ENCODE measurements at places on chromosomes 6 and 20.
A peak's percentile ranks its signal among the peaks of the same experiment; 100 is the strongest.

- no peak for DNase-seq
Measured at GRCh38 chr6:151027936-151028838, 162.7 kb downstream of the MTHFD1L start.

DNA sequence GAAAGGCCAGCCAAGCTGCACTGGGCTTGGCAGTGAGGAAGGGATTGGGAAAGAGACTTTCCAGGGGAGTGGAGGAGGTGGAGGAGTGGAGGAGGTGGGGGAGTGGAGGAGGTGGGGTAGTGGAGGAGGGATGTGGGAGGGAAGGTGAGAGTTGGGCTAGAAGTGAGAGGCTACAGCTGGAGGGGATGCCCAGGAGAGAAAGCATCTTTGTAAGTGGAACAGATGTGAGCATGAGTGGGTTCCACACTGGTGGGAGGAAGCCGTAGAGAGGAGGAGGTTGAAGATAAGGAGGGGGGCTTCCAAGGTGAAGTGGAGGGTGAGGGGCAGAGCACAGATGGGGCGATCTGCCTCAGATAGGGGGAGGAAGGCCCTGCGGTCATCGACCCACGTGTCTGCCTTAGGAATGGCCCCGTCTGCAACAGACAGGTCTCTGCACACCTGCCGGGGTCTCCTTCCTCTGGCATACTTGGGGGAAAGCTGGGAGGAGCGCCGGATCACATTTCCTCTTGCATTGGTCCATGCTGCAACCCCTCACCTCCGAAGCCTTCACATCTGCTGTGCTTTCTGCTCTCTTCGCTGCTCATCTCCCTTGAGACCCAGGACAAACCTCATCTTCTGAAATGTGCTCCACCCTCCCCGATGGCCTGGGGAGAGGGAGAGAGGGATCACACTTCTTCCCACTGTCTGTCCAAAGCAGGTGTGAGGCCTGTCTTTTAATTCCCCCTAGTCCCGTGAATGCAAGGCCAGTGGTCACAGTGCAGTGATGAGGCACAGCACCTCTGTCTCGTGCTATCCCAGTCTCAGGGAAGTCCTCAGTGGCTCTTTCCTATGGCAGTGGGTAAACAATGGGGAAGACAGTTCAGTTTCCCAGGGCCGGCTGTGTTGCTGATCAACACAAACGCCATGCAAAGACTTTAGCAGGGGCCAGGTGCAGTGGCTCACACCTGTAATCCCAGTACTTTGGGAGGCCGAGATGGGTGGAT lies 48.6 kb upstream of the SNX9 start:
- DNase-seq, result no peak

- DNase-seq, result no peak
Measured at GRCh38 chr6:136037242-136037875, 185.9 kb downstream of the PDE7B start.

DNA sequence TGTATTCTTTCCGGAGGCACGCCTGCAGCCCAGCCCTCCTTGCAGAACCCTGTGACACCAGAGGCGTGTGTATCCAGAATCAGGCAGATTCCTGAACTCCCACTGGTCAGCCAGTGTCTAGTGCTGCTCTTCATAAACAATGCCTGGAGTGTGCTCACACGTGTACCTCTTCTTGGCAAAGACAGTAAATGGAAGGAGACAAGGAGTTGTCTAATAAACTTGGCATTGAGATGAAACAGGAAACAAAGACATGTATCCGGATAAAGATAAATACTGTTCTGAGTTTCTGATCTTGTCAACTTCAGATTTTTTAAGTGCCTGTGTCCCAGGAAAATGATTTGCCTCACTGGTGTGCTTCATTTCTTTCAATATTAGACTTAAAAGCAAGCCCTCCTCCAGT lies 1.7 kb downstream of the RPS6KA2 start:
- DNase-seq, result no peak

- no peak for DNase-seq
Measured at GRCh38 chr20:1803061-1803931, 91.9 kb upstream of the SIRPA start.

- peak; percentile 1 for DNase-seq
Measured at GRCh38 chr20:45592574-45593189, 13.6 kb upstream of the WFDC8 start.

- peak; percentile 65 for DNase-seq
Measured at GRCh38 chr6:10720265-10720959, 2.5 kb upstream of the TMEM14C start.

- DNase-seq, result no peak
Measured at GRCh38 chr6:67608099-67608749, 1026.9 kb upstream of the ADGRB3 start.

DNA sequence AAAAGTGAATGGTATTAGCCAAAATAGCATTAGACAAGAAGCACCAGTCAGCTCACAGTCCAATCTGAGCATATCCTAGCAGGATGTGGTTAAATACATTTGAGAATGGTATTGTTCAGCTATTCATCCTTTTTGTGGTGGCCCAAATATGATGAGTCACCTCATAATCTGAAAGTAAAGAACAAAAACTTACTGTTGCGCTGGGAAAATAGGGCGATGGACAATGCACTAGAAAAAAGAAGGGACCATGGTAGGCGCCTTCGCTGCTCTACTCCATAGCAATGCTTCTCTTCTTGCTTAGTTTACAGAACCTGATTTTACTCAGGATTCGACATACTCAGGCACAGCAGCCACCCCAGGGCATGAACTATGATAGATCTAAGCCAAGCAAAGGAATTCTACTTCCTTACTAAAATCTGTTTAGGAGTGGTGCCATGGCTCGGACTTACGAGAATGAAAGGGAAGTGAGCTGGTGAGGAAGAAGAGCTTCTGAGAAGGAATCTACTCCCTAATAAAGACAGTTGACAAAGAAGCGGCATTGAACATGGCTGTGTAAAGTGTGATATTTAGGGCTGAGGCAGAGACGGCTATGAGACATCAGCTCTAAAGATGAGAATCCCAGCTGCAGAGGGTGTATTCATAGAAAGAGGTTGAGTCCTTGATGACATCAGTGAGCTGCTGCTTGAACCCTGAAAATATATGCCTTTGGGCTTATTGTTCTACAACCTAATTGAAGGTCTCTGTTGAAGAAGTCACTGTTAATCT lies 16.6 kb upstream of the FBXO9 start:
- DNase-seq, result peak; percentile 37

- DNase-seq, result no peak
Measured at GRCh38 chr6:82487895-82488294, 124.3 kb downstream of the TPBG start.

DNA sequence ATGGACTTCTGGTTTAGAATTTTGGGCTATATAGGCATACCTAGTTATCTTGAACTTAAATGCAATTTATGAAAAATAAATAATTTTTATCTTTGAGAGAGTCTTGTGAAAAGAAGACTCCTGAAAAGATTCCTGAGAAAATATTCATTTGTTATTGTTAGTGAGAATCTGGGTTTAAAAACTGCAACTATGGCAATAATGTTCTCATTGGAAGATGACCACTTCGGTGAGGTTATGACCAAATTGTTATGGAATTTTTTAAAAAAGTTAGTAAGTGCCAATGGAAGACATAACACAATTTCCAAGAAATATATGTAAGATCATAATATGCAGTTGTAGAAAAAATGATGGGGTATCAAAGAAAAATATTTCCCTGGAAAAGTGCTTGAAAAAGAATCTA lies 46.3 kb downstream of the GRIK2 start:
- DNase-seq, result no peak

GRCh38 chr6:79874531-79875134 lies 72.7 kb downstream of the ELOVL4 start:
- no peak for DNase-seq

DNA sequence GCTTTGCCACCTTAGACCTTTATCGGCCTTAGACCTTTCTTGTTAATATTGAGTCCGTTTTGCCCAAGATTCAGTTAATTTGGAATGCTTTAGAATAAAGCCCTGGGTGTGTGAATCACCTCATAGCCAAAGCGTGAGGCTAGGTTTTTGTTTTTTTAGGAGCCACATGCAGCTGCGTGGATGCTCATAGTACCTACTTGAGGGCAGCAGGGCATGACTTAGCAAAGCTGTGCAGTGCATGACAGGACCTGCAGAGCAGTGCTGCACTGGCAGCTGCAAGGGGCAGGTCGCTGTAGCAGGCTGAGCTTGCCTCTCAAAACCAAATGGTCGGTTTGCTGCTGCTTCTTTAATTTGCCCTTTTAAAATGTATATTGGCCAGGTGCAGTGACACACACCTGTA lies 116.1 kb downstream of the JAG1 start:
- no peak for DNase-seq

DNA sequence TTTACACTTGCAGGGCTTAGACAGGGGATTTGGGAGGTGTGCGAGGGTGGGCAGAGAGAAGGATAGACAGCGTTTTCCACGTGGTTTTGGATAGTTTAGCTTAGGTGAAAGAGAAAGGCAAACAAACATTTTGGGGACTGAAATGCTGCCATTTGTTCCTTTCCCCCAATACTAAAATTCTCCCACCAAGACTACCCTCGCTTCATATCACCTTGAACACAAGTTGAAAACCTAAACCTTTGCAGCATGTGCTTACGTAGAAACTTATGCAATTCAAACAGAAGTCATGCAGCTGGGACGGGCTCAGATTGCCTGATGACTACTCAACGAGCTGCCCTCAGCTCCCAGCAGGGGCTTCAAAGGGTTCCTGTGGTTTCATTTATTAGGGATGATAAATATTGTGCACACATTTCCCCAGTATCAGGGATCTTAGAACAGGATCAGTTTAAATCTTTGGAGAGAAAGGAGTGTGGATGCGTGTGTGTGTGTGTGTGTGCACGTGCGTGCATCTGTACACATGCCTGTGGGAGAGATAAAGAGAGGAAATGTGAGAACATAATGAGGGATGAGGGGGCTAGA lies 77.3 kb downstream of the SLC22A23 start:
- DNase-seq, result no peak

- no peak for DNase-seq
Measured at GRCh38 chr6:66065313-66065712, 358.3 kb upstream of the EYS start.

DNA sequence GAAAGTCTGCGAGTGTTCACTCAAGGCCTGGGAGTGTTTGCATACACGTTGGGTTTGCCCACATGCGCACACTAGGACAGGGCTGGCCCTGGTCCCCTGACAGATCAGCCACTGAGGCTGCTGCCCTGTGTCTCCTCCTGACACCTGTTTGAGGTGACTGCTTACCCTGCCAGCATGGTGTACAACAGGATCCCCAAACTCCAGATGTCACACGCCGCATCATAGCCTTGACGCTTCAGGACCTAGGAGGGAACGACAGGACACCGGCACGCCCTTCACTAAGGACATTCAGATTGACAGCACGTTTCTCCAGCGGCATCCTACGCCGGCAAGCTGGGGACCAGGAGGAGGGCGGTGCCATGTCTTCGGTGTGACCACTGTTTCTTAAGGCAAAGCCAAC lies 37.0 kb upstream of the MPC1 start:
- DNase-seq, result no peak

DNA sequence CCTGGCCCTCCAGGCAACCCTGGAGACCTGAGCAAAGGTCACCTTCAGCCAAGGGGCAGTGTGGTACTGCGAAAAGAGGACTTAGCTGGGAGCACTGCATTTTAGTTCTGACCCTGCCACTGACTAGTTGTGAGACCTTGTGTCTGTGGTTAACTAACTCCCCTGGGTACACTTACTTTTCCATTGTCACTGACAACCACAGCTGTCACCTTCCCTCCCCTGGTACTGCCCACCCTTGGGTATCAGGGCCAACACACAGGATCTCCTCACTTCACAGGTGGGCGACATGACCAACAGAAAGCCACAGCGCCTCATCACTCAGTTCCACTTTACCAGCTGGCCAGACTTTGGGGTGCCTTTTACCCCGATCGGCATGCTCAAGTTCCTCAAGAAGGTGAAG lies 21.6 kb upstream of the GNRH2 start:
- DNase-seq, result no peak

- no peak for DNase-seq
Measured at GRCh38 chr20:23519556-23519955, 28.6 kb downstream of the CST8 start.

DNA sequence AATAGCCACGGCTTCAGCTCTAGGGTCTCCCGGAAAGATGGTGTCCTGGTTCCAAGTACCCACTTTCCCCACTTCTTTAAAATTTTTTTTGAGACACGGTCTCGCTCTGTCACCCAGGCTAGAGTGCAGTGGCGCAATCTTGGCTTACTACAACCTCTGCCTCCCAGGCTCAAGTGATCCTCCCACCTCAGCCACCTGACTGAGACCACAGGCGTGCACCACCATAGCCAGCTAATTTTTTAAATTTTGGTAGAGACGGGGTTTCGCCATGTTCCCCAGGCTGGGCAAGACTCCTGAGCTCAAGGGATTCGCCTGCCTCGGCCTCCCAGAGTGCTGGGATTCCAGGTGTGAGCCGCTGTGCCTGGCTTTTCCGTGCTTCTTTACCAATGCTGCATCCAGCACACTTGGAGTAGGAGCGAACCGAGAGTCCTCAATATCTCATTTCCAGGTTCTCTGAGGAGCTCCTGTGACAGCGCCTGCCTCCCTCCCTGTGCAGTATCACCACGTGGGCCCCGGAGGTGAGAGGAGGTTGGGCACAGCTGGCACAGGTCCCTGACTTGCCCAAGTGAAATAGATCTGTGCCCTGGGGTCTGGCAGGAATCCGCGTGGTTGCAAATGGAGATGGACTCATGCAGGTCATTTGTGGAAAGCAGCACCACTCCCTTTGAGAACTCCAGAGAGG lies 37.3 kb downstream of the EZR start:
- no peak for DNase-seq

- no peak for DNase-seq
Measured at GRCh38 chr6:114897536-114897935, 554.7 kb upstream of the HS3ST5 start.

GRCh38 chr20:52083627-52084232 lies 107.8 kb downstream of the ZFP64 start:
- DNase-seq, result no peak

DNA sequence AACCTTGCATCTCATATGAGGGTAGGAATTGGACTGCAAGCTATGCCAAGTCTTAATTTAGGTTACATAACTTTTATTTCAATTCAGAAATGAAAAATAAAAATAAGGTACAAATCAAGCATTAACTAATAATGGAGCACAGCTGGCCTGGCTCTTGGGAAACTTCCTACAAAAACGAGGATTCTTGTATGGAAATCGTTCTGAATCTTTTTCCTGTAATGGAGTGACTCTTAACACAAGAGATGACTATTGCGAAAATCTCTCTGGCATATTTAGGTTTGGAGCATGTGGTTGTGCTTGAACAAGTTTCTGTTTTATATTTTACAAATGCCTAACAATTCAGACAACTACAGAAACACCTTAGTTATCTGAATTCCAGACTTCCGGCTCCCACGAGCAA lies 34.0 kb upstream of the PI16 start:
- DNase-seq, result no peak

DNA sequence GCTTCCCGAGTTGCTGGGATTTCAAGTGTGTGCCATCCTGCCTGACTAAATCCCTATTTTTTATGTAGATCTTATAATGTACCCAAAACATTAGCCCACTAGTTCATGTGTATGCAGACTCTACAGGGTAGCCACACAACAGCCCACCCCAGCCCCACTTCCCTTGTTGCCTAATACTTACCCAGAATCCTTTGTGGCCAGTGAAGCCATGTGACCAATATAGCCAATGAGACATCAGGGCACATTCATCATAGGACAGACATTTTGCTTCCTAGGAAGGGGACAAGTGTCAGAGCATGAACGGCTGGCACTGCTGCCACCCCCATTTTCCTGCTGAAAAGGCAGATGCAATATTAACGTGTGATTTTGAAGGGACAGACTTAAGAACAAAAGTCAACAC lies 36.0 kb upstream of the TCP11 start:
- no peak for DNase-seq

- no peak for DNase-seq
Measured at GRCh38 chr6:17640477-17640917, 40.4 kb downstream of the FAM8A1 start.

Measured in central memory CD4-positive, alpha-beta T cell (primary cell).